ENCODE measurements at places on chromosomes 7 and 10. TPM values are rescaled to one million over a fixed set of nuclear protein-coding genes. Genes with fewer than 3 reads are reported as not detected.

CABCOCO1 gene
- total RNA-seq = not detected

MET gene
- 4.3 TPM for total RNA-seq

PAPOLB gene
- not detected for total RNA-seq

KLF6 gene
- 192 TPM for total RNA-seq

TRAPPC14 gene
- 30.5 TPM for total RNA-seq

MMD2 gene
- total RNA-seq = not detected

HABP2 gene
- total RNA-seq = not detected
